Endothelial cell (in vitro differentiated cells): ENCODE measurements at places on chromosomes 3 and 15.

GRCh38 chr3:185082829-185083228 lies 70.0 kb downstream of the C3orf70 start:
- no peak for DNase-seq

DNA sequence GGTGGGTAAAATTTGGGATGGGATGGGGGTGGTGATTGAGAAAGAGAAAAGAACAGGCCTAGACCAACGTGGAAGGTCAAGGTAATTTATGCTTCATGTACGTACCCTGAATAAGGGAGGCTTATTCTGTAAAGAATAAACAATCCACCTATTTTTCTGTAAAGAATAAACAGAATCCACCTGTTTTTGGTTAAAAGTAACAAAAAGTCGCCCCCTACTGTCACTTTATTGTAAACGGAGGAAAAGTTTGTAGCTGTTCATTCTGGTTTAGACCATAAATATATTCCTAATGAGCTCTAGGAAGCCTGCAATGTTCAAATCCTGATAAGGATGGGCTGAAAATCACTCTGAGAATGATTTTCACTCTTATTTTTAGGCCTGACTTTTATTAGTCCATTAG lies 23.5 kb upstream of the SQOR start:
- DNase-seq: no peak

GRCh38 chr3:177968891-177969290 lies 567.3 kb upstream of the KCNMB2 start:
- no peak for DNase-seq

DNA sequence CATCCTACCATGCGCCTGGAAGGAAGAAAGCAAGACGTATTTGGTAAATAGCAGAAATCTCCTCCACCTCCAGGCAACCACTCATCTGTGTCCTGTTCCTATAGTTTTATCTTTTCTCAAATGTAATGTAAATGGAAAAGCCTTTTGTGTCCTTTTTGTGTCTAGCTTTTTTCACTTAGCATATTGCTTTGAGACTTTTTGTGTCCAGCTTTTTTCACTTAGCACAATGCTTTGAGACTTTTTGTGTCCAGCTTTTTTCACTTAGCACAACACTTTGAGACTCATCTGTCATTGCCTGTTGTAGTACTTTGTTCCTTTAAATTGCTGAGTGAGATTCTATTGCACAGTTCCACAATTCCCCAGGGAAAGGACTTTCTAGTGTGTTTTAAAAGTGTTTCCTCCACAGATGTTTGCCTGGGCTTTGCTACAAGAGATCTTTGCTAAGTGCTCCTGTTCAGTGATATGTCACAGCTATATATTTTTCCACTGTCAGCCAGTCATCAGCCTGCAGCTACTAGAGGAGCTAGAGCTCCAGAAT lies 27.9 kb upstream of the MUC13 start:
- DNase-seq: no peak

DNA sequence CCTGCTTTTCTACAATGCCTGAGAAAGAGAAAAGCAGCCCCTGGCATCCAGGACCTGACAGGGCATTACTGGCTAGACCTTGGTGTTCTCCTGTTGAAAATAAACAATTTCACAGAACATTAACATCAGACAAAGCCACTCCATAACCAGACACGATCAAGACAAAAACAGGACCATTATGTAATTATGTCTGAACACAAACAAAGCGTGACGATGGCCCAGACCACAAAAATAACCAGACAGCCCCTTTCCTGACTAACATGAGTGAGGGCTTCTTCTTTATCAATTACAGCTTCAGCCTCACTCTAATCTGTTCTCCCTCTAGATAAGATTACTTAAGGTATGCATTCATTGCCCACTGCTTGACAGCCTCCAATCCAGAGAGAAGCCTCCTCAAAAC lies 172.7 kb upstream of the LMCD1 start:
- no peak for DNase-seq

DNA sequence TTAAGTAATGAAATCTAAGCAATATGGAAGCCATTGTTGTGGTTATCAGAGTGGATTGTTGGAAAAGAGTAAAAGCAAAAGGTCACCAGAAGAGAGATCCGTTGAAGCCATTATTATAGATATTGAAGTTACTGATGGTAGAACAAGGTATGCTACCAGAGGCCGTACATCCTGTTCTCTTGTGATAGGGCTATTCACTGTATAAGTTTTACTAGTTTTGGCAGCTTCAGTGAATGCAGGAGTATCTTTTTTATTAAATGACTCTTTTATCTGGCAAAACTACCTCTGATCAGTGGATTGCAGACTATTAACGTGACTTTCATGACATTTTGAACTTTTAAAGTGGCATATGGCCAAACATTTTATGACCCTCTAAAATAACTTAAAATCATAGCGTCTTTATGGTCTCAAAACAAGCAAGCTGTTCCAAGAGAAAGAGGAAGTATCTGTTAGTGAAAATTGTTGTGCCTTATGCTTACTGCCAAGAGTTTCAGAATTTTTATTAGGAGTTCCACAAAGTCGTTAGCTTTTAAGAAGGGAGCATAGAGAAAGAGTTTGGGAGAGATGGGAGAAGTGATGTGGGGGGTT lies 102.9 kb downstream of the LRRC49 start:
- DNase-seq: no peak

GRCh38 chr3:71684757-71685386 lies 40.3 kb downstream of the EIF4E3 start:
- no peak for DNase-seq

- DNase-seq: no peak
These were observed 60.2 kb downstream of the MAP3K13 start for GRCh38 chr3:185423178-185423577.

DNA sequence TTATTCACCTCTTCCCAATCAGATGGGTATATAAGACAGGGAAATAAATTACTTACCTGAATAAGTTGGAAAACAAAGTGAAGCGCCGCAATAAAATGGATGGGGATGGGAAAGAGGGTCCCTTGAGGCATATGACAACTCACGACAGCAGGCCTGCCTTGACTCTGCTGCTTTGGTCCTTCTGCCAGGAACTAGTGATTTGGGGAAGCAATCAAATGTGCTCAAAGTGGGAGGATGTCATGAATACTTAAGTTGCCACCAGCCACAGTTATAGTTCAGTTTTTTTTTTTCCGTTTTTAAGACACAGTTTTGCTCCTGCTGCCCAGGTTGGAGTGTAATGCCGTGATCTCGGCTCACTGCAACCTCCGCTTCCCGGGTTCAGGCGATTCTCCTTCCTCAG lies 4.6 kb downstream of the PARL start:
- DNase-seq: no peak

DNA sequence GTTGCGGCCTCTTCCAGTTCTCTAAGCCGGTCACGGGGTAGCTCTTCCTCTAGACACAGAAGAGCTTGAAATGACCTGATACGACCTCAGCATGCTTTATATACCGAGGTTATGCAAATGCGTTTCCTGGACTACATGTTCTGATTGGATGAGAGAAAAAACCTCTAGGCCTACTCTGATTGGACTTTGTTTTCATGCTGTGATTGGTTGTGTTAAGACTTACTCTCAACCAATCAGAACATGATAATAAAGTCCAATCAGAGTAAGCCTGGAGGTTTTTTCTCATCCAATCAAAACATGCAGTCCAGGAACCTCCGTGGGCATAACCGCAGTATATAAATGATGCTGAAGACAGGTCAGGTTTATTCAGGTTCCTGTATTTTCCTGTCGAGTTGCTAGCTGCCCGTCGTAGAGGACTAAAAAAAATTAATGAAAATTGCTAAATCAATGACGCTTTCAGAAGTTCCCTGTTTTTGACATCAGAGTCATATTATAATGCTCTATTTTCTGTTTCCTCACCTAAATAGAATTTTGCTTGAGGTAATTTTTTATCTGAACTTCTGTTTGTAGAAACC lies 177.4 kb downstream of the POTEB3 start:
- no peak for DNase-seq

GRCh38 chr15:101255615-101256241 lies 3.9 kb upstream of the CHSY1 start:
- no peak for DNase-seq

GRCh38 chr3:183815951-183816475 lies 9.4 kb downstream of the MAP6D1 start:
- DNase-seq: no peak

DNA sequence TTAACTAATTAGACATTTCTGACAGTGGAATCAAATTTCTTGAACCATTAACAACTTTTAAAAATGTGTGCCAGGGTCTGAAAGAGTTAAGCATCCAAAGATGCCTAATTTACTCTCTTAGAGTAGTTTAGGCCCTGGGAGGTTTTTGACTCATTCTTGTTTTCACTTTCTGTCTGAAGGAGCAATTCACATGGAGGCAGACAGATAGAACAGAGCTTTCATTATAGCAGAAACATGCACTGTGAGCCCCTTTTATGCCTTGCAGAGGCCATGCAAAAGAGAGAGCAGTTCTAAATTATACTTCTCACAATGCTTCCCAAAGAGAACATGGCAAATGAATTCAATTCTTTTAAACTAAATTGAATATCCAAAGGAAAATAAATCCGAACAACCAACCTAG lies 554.8 kb downstream of the MFSD1 start:
- no peak for DNase-seq

GRCh38 chr15:63401714-63402497 lies 20.3 kb upstream of the CA12 start:
- no peak for DNase-seq

GRCh38 chr3:195714380-195715011 lies 6.3 kb upstream of the MUC20 start:
- no peak for DNase-seq

GRCh38 chr15:82986442-82986780 lies 401 bp downstream of the RAMAC start:
- DNase-seq: no peak

GRCh38 chr15:72163719-72164118 lies 33.9 kb downstream of the GRAMD2A start:
- DNase-seq: no peak

DNA sequence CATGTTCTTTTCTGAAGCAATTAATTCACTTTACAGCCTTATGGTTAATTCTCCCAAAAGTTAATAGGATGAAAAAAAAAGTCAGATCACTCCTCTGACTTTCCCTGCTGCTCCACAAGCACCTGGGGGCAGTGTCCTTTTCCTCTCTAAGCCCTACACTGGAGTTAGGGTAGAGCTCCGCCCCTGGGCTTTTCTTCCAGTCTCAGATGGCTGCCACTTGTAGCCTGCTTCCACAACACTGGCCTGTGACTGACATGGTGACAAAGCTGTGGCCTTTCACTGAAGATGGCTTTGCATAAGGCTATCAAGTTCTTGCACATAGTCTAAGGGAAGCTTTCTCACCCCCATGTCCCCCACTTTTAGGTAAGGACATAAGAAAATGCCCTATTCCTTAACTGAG lies 1.3 kb upstream of the MON1A start:
- peak; percentile 30 for DNase-seq

GRCh38 chr3:62873761-62874710 lies 1.2 kb downstream of the CADPS start:
- DNase-seq: peak; percentile 58

DNA sequence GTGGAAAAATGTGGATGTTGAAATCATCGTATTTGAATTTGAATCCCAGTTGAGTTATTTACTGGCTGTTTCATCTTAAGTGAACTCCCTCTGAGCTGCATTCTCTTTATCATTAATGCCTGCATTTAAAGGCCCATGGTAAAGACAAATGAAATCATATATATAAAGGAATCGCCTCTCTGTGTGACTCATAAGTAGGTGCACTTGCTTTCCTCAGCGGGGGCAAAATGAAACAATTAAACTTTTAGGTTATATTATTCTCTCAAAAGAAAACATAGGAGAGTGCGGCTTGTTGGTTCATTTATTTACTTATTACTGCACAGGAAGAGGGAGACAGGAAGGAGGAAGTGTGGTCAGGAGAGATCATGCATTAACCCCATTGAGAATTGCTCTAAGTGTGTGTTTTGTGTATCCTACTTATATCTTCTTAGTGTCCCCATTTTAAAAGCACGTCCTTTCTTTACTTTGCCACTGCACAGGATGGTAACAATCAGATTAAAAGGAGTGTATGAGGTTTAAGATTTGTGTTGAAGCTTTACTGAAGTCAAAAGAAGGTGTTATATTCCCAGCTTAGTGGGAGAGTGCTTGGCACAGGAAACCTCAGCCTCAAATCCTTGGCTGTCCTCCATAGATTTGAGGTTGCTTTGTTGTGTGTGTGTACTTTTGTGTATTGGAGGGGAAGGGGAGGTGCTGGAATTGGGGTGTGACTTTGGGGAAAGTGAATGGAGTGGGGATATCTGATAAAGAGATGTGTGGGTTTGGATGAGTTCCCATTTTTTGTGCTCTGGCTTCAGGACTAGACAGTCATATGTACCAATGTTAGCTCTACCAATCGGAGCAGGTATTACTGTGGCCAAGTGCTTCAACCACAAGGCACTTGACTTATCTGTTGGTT lies 595.8 kb upstream of the NR2F2 start:
- DNase-seq: no peak

- DNase-seq: no peak
These were observed 285.4 kb downstream of the ZBTB20 start for GRCh38 chr3:114861666-114862065.

GRCh38 chr3:156131241-156131640 lies 10.9 kb downstream of the KCNAB1 start:
- DNase-seq: no peak

GRCh38 chr3:133474817-133475216 lies 75.0 kb downstream of the BFSP2 start:
- DNase-seq: no peak

GRCh38 chr15:48898446-48898845 lies 20.5 kb downstream of the EID1 start:
- DNase-seq: no peak

GRCh38 chr3:23537101-23537551 lies 268.6 kb upstream of the UBE2E1 start:
- DNase-seq: no peak

DNA sequence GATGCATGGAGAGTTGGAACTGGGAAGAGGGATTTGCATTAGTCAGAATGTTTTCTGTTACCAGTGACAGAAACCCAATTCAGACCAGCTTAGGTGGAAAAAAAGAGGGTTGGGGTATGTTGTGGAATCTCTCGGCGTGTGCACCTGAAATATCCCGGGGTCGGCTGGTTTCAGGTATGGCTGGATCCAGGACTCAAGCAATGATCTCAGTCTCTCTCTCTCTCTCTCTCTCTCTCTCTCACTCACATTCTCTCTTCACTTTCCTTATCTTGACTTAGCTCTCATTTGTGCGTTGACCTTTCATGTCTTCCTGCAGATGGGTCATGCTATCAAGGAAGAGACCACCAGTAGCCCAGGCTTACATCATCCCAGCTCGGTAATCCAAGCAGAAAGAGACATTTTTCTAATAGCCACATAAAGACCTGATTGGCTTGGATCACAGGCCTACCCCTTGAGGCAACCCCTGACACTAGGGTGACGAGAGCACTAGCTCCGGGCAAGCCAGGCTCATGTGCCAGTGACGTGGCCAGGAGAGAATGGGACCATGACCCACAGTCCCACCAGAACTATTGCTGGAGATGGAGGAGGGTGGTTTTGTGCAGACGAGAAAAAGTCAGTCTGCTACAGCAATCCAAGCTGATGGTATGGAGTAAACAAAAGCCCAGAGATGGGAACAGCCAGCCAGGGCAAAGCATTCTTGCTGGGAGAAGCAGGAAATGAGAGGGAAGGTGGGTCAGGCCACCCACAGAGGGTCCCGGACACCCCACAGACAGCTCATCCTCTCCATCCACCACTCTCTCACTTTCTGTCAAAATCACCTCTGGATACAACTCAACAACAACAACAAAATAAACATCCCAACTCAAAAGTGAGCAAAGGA lies 91.7 kb downstream of the CHSY1 start:
- no peak for DNase-seq

GRCh38 chr3:47009225-47010110 lies 30.0 kb downstream of the NBEAL2 start:
- DNase-seq: peak; percentile 73

- no peak for DNase-seq
These were observed 88.7 kb upstream of the TNIK start for GRCh38 chr3:171548917-171549316.

- peak; percentile 0 for DNase-seq
These were observed 125.6 kb downstream of the LRRK1 start for GRCh38 chr15:101044625-101045235.
